ENCODE measurements at places on chromosomes 12 and 14.

- no peak for DNase-seq
Observed at GRCh38 chr12:132774646-132775275, 13.1 kb upstream of the ANKLE2 start.

GRCh38 chr14:52007211-52007610, 17.9 kb downstream of the RTRAF start:
- no peak for DNase-seq

DNA sequence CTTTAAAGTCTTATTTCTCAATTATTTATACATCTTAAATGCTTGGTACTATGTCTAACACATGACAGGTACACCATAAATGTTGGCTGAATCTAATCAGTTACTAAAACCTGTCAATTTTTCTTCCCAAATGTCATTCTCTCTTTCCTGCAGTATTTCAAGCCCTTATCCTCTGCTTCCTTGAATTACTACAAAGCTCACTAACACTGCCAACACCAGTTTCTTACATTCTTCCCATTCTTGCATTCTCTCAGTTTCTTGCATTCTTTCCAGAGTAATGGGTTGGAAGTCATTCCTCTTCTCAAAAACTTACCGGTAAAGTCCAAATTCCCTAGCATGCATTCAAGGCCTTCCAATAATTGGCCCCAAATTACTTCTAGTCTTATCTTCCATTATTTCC, 9.6 kb upstream of the SMARCC2 start:
- no peak for DNase-seq

DNA sequence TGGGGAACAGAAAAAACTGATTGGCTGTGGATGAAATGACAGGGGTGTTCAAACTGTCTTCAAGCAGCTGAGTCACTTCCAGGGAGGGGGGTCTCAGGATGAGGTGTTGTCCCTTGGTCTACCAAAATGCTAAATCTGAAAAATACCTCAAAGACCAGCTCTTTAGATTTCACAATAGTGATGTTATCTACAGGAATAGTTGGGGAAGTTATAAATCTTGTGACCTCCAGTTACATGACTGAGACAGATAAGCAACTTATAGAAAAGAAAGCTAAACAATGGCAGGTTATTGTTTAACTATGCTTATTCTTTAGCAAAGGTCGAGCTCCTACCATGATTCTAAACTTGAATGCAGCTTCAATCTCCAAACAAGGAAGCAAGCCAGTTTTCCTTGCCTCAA, 125.4 kb downstream of the SYT10 start:
- peak; percentile 50 for DNase-seq

DNA sequence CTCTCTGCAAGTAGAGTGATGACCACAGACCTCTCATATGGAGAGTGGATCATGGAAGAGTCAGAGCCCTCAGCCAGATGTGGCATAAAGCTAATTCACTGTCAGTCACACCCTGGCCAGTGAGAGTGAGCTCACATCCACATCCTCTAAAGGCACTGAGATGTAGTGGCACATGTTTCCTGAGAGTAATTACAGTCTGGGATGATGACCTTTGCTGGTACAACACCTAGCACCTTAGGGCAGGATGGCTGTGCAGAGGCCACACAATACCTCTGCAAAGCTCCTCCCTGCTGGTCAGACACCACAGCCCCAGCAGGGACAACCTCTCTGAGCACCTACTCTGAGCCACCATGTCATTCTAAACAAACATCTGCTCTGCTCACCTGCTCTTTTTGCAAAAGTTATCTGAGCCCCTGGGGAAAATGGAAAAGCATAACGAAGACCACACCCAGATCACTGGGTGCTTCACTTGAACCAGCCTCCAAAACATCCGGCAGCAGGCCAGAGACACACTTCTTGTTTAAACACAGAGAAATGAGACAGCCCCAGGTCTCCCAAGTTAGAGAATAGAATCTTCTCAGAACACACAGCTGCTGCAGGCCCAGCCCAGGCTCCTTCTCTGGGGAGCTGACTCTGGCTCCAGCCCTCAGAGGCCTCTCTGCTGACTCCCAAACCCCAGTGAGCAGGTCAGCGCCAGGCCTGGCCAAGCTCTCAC, 30.3 kb downstream of the PITPNM2 start:
- DNase-seq = no peak

GRCh38 chr12:113639474-113639873, 167.8 kb upstream of the LHX5 start:
- no peak for DNase-seq

DNA sequence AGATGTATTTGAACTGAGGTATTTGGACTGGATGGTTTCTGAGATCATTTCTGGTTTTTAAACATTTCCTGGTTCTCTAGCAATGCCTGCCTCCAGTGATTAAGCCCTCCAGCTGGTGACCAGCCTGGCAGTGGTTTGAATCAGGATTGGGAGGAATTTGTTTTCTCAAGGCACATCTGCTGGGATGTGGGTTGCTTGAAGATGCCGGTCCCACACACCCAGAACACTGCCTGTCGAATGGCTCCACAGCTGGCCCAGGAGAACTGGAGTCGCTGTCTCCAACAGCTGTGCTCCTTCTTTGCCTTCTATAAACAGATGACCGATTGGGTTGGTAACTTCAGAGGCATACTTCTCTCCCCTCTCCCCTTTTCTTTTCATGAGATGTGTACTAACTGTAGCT, 258.0 kb upstream of the DDHD1 start:
- no peak for DNase-seq

DNA sequence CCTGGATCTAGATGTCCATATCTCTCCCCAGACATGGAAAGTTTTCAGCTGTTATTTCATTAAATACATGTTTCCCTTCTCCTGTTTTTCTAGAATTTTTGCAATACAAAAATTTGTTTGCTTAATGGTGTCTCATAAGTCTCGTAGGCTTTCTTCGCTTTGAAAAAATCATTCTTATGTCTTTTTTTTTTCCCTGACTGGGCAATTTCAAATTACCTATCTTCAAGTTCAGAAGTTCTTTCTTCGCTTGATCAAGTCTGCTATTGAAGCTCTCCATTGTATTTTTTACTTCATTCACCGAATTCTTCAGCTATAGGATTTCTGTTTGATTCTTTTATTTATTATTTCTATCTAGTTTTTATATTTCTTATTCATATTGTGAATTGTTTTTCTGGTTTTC, 130.2 kb upstream of the WSCD2 start:
- no peak for DNase-seq

DNA sequence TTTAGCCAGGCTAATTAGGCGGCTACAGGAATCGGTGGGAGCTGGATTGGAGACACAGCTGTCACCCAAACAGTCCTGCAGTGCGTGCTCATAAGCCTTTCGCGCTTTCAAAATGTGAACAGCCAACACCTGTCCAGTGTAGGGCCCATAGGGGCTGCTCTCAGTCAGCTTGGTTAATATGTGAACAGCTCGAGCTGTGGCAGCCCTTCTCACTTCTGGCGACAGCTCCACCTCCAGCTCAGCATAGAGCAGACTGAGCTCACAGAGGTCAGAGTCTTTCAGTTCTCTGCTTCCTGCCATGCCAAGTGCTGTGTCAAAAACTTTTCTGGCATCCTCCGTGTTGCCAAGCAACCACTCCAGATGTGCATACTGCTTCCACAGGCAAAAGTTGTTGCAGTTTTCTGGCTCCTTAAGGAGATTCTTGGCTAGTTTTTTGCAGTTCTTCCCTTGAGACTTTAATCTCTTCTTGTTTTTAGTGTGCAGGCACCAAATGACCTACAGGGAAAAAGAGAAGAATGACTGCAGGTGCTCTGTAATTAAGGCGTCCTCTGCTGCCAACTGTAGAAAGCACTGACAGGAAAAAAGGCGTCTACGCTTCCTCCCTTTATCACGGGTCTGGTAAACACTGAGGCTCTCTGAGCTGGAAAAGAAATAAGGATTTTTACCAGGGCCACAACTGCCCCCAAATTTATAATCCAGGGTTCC, 32.5 kb downstream of the PSMC1 start:
- no peak for DNase-seq

DNA sequence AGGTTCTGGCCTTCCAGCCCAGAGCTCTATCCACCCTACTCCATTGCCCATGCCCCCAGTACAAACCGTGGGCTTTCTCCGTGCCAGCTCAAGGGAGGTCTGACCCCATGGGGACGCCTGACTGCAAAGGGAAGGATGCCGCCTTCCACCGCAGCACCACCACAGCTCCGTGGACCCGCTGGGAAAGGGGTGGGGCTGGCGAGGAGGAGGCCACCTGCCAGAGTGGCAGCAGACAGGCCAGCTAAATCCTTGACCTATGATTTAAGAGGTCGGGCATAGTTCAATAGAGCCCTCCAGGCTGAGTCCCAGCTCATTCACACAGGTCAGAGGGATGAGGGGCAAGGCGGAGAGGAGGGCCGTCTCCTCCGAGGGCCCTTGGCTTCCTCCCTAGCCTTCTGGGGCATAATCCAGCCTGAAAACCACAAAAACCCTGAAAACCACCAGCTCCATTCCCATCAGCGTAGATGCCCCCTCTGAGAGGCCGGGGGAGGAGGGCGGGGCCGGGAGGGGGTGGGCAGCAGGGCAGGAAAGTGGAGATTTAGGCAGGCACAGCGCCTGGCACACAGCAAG, 14.9 kb upstream of the FIGNL2 start:
- DNase-seq = no peak

DNA sequence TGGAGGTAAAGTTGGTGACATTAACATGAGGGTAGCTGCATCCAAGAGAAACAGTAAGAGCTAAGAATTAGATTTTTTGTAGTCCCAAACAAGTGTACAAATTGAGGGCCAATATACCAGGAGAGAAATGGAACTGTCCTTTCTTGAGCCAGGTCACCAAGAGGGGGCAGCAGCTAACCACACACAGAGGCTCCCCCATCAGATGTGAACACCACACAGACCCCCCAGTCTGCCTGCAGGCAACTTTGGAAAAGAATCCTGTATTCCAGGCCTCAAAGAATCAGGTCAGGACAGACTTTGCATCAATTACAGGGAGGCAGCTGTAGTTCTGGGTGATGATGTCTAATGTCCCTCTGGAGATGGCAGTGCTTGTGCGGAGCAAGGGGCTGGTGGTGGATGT, 77.9 kb downstream of the SPTB start:
- peak; percentile 21 for DNase-seq

DNA sequence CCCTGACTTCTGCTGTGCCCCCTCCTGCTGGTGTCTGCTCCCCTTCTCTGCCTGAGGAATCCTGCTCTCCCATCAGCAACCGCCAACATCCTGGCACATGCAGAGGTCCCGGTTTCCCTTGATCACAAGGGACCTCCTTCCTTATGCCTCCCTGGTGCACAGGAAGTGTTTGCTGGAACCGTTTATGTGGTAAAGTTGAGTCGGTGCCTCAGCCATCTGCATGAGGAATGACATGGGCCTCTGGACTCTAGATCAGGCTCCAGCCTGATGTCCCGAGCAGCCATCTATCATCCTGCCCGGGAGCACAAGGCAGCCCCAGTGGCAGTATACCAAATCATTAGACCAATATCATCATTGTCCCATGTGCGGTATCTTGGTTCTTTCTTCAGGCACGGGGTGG, 90.4 kb downstream of the BORCS5 start:
- no peak for DNase-seq

GRCh38 chr14:104317492-104317805, 179.1 kb downstream of the KIF26A start:
- DNase-seq = no peak

DNA sequence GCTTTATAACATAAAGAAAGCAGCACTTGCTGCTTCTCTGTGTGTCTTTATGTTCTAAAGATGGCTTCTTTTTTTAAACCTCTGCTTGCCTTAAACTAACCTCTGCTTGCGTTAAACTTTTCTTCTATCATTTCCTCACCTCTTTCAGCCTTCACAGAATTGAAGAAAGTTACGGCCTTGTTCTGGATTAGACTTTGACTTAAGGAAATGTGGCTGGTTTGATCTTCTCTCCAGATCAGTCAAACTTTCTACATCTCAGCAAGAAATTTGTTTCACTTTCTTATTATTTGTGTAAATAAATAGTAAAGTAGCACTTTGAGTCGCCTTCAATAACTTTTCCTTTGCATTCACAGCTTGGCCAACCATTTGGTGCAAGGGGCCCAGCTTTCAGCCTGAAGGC, 64.2 kb downstream of the CMAS start:
- DNase-seq = no peak

Data from OCI-M1 (cell line).